ENCODE measurements at places on chromosomes 16 and 17.

DNA sequence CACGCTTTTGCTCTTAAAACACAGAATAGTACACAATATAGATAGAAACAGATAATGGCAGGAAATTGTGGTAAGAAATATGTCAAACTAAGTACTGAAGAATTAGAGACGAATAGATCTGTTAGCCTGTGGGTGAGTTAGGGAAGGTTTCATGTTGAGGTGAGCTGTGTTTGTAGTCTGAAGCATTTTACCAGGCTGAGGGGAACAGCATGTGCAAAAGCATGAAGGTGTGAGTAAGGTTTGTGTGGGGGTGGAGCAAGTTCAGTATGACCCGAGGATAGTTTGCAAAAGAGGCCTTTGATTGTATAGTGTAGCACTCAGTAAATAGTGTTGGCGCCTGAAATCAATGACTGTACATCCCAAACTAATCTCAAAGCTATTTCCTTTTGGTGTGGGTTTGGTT lies 13.8 kb downstream of the IGSF6 start:
- DNase-seq: peak; percentile 44

DNA sequence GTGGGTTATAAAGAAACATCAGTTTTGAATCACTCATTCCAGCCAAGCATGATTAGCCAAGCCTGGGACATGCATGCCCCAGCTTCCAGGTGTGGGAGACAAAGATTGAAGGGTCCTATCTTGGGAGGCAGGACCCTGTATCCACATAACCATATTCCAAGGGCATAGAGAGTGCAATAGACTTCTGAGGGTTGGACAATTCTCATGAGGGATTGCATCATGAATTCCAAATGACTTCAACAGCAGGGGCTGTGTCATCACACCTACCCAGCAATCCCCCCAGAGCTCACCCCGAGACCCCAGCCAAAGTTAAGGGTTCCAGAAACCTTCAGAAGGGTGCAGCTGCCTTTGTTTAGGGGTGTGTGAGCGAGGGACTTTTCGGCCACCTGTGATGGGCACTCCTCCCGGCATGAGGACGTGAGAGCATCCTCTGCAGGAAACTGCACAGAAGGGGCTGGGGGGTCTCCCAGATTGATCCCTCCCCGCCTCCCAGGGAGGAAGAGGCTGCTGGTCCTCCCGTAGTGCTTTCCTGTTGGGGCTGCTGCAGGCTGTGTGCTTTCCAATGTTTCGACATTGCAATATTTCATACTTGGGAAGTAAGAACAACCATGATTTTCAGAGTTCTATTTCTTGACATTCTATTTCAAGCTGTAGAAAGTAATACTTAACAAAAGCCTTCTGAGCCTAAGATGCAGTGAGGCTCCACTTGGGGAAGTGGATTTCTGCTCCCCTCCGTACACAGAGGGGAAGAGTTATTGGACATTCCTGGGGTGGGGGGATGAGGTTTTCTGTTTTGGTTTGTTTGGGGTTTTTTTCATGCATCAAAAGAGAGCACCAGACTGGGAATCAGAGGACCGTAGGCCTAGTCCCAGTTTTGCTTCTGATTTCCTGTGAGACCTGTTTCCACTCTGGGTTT lies 13.3 kb upstream of the PITPNM3 start:
- no peak for DNase-seq

DNA sequence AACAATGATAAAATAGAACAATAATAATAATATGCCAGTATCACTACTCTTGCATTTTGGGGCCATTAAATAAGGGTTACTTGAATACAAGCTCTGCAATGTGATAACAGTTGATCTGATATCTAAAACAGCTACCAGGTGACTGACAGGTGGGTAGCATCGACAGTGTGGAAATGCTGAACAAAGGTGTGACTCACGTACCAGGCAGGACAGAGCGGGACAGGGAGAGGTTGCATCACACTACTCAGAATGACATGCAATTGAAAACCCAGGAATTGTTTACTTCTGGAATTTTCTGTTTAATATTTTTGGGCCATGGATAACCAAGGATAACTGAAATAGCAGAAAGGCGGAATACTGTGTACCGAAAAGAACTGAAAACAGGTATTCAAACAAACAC lies 15.8 kb upstream of the ZNF19 start:
- DNase-seq: no peak

DNA sequence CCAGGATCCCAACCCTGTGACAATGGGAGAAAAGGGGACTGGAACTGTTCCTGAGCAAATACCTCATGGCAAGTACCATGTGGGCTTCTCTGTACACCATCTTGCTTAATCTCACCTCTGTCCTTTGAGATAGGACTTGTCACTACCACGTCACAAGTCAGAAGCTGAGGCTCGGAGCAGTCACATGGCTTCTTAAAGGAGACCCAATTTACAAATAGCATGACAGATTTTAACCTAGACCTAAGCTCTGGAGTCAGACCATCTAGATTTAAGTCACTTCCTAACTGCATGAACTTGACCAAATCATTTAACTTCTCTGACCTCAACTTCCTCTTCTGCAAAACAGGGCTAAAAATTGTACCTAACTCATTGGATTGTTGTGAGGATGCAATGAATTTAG lies 36.0 kb upstream of the CCL1 start:
- DNase-seq: no peak

DNA sequence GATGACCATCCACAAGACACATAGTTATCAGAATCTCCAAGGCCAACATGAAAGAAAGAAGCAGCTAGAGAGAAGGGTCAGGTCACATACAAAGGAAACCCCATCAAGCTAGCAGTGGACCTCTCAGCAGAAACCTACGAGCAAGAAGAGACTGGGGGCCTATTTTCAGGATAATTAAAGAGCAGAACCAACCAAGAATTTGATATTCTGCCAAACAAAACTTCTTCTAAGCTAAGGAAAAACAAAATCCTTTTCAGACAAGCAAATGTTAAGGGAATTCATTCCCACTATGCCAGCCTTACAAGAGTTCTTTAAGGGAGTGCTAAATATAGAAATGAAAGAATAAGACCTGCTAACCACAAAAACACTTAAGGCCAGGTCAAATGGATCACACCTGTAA lies 47.8 kb downstream of the ITFG1 start:
- DNase-seq: no peak

DNA sequence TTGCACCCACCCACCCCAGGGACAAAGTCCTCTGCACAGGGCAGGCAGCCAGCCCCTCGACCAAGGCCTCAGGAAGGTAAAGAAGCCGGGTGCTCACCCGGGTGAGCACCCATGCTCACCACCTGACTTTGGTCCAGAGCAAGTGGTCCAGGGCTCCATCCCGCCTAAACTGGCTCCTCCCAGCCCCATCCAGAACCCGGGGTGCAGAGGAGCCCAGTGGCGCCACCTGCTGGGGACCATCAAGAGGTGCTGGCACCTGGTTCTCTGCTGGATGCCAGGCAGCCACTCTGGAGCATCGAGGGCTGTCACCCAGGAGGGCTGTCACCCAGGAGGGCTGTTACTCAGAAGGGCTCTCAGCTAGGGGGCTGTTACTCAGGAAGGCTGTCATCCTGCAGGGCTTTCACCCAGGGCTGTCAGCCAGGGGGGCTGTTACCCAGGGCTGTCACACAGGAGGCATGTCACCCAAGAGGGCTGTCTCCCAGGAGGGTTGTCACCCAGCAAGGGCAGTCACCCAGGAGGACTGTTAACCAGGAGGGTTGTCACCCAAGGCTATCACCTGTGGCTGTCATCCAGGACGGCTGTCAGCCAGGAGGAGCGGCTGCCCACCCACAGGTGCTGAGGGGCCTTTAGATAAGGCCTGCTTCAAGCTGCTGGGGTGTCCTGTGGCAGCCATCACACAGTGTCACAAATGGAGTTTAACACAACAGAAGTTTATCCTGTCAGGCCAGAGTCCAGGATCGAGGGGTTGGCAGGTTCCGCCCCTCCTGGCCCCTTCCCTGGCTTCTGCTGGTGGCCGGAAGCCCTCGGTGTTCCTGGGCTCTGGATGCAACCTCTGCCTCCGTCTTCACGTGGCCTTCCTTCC lies 98.5 kb downstream of the TNFRSF13B start:
- no peak for DNase-seq

GRCh38 chr16:68274441-68274840 lies 10.1 kb downstream of the SLC7A6 start:
- no peak for DNase-seq

GRCh38 chr16:56708525-56709442 lies 21.1 kb upstream of the NUP93 start:
- DNase-seq: no peak

- DNase-seq: no peak
Measured at GRCh38 chr16:84036982-84037425, 5.6 kb downstream of the SLC38A8 start.

GRCh38 chr17:37317867-37318266 lies 57.9 kb upstream of the C17orf78 start:
- DNase-seq: no peak

GRCh38 chr17:37647856-37648255 lies 4.6 kb upstream of the DDX52 start:
- DNase-seq: no peak

GRCh38 chr16:19598805-19599510 lies 43.5 kb downstream of the VPS35L start:
- DNase-seq: no peak

DNA sequence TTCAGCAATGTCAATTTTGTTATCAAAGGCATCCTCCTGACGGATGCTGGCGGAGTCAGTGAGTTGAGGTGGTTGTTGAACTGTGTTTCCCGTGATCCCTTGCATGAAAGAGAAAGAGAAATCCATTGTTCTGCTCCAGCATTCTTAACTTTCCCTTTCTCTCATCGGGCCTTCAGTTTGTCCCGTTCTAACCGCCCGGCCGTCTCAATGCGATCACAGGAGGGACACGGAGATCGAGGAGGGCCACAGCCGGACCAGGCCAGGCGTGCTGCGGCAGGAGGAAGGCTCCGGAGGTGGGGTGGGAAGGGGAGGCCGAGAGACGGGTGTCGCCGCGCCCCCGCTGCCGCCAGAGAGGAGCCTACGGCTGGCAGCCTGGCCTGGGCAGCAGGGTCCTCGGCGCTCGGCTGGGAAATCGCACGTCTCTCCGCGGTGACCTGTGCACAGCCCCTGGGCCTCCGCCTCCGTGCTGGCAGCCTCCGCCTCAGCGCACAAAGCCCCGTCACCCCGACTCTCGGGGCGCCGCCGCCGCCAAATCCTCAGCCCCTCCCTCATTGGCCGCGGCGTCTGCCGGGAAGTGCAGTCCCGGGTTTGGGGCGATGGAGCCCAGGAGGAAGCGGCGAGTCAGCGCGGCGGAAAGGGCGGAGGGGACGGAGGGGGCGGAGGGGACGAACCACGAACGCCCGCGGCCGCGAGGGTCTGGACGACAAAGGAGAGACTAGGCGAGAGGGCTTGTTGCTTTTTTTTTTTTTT lies 38.1 kb downstream of the SOST start:
- peak; percentile 61 for DNase-seq

DNA sequence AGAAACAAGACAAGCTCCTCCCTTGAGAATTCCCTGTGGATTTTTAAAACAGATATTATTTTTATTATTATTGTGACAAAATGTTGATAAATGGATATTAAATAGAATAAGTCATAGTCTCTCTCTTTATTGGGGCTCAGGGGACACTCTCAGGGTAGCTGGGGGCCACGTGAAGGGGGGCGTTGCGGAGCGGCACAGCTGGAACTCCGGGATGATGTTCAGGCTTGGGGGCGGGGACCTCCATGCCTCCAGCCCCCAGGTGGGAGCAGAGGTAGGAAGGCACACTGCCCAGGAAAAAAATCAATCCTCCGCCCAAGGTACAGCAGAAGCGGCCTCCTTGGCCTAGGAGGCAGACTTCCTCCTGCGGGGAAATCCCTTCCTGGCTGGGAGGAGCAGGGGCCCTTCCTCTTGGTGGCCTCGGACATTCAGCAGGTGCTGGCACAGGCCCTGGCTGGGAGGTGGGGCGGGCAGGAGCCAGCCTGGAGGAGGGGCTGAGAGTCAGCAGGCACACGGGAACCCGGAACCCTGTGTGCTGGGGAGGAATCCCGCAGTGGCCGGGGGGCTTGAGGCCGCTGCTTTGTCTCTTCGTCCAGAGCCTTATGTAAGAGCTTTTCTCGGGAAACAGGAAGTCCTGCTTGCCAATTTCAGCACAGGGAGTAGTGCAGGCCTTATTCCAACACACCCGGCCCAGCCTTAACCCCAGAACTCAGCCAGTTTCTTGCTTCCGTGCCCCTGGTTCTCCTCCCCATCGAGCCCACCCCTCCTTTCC lies 591 bp upstream of the TNFSF13 start:
- peak; percentile 93 for DNase-seq

- DNase-seq: no peak
Measured at GRCh38 chr16:83669456-83669855, 138.3 kb upstream of the HSBP1 start.

GRCh38 chr17:4541328-4542002 lies 13.7 kb downstream of the MYBBP1A start:
- no peak for DNase-seq

DNA sequence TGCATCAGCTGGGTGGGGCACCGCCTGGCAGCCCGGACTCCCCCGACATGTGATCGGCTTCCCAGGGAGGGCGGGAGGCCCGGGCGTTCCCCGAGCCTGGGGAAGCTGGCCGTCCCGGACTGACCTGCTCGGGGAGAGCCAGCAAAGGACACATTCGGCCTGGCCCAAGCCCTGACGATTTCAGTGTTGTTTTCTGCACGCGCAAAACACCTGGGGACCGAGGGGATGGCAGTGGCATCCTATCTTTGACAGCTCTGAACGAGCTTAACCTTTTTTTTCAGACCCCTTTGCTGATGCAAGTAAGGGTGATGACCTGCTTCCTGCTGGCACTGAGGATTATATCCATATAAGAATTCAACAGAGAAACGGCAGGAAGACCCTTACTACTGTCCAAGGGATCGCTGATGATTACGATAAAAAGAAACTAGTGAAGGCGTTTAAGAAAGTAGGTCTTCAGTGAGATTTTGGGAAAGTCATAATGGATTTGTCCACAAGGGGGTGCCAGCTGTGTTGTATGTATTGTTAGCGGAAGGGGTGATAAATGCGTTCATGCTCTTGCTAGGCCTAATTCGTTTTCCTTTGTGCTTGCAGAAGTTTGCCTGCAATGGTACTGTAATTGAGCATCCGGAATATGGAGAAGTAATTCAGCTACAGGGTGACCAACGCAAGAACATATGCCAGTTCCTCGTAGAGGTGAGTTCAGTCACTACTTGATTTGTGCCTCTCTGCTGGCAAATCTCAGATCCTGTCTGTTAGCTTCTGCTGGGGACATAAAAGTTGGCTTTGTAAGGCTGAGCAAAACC lies 1.0 kb downstream of the EIF1 start:
- peak; percentile 79 for DNase-seq

- DNase-seq: no peak
Measured at GRCh38 chr16:17431012-17431411, 39.7 kb downstream of the XYLT1 start.

GRCh38 chr16:51365715-51366114 lies 214.6 kb upstream of the SALL1 start:
- DNase-seq: no peak

- DNase-seq: peak; percentile 99
Measured at GRCh38 chr17:48051706-48052486, 3.7 kb downstream of the NFE2L1 start.

DNA sequence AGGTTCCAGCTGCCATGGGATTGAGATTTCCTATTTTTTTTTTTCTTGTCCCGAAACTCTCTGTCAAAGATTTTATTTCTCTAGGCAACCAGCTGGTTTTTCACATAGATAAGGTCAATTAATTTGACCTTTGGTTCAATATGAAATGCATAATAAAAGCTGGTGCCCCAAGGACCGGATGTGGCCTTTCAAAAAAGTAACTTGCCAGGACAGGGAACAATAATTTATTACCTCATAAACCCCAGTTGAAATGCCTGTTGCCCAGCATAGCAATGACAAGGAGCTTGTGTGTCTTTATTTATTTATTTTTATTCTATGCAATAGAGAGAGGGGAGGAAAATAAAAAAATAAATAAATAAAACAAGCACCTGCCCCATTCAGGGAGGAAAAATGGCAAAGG lies 472.7 kb downstream of the KCNJ2 start:
- no peak for DNase-seq

- DNase-seq: no peak
Measured at GRCh38 chr17:64192589-64192988, 62.6 kb upstream of the ERN1 start.

Data from fibroblast of pulmonary artery (primary cell).